Right kidney (tissue), 9 donors: ENCODE measurements at places on chromosomes 1 and 21.

GRCh38 chr1:38169121-38169520 lies 122.5 kb upstream of the POU3F1 start:
- DNase-seq = no peak

GRCh38 chr1:34923490-34923889 lies 6.0 kb downstream of the DLGAP3 start:
- DNase-seq = no peak

DNA sequence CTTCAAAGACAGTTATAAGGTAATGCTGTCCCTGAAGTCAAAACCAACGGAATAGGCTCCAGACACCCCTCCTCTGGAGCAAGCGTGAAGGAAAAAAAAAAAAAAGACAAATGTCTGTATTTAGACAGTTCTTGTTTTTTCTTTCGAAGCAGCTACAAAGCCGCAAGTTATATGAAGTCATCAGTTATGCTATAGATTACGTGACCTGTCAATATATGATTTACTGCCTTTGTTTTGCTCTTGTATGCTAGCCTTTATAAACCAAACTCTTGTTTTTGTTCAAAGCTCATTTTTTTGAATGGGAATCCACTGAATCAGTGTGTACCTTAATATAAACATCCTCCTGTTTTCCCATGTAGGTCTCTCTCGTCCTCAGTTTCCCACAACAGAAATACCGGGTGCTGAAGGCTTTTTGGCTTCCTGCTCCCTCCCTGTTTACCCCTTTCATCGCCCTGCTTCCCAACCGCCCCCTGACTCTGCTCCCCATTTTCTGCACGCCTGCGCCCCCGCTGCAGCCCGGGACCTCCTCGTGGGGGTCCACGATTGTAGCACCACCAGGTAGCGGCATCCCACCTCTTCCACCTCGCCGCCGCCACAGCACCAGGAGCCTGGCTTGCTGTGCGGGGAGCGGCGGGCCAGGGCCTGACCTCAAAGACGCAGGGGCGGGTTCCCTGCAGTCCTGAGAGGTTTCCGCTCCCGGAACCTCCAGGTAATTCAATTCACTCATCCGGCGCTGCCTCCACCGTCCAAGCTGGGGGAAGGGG lies 5.2 kb upstream of the ZNF678 start:
- no peak for DNase-seq

GRCh38 chr1:74395571-74395970 lies 116.8 kb downstream of the LRRC53 start:
- DNase-seq = peak; percentile 35

- DNase-seq = no peak
Observed at GRCh38 chr1:176617881-176618280, 154.9 kb downstream of the PAPPA2 start.

DNA sequence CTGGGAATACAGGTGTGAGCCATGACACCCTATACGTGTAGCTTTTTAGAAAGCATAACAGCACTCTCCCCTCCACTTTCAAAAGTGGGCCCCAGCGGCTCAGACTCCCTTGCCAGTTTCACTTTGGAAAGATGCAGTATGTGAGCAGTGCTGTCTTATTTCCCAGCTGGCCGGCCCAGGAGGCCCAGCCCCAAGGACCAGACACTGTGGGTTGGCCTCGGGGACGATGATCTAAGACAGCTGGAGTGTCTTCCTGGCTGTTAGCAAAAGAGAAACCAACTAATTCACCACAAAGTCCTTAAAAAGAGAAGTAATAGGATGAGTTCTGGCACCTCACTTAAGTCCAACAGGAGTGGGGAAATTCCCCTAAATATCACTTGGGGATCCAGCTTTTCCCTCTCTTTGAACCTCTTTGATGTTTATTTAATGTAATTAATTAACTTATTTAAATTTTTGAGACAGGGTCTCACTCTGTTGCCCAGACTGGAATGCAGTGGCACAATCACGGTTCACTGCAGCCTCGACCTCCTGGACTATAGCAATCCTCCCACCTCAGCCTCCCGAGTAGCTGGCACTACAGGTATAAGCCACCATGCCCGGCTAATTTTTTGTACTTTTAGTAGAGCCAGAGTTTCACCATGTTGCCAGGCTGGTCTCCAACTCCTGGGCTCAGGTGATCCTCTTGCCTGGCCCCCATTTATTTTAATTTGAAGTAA lies 17.6 kb upstream of the CLIC4 start:
- DNase-seq = no peak

DNA sequence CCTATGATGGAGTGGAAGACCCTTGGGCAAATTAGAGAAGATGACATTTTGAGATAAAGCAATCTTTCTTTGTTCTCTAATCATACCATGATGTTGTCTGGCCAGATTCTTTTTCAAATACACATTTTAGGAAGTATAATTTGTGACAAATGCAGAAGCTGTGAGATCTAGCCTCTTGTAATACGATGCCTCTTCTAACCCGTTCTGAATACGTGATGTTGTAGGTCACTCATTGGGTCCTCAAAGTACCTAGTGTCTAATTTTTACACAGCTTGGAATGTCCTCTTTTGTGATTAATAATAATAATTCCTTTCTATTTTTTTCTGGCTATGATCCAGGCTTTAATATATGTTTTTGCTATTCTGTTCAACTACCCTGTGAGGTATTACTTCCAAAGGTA lies 502.7 kb downstream of the NUF2 start:
- DNase-seq = no peak

GRCh38 chr1:43975249-43975961 lies 645 bp downstream of the ATP6V0B start:
- DNase-seq = no peak

GRCh38 chr1:45583666-45584350 lies at the start of gene NASP:
NASP (plus strand) TSS chr1:45584041; CDS start chr1:45584147, 106 bp downstream.
- DNase-seq = peak; percentile 98

DNA sequence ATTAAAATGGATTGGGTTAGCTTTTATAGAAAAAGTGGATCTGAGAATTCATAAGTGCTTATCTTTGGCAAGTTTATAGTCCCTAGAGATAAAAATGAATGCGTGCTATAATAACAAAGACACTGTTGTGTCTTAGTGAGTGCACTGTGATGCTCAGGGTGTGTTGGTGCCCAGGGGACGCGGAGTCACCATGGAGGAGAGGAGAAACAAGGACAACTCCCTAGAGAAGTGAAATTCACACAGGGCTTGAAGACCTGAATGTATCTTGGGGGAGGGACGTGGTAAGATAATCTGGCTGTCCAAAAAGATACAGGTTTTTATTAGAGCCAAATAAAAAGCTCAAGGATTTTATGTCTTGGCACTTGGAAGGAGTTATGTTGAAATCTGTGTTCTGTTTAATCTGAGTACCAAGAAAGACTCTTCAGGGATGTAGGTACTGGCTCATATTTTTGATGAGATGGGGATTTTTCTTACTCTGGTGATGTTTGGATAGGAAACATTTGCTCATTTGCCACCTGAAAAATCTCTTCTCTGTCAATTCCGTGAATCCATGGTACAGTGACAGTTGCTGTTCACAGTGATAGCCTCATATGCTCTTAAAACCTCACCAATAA lies 9.6 kb downstream of the SMYD2 start:
- no peak for DNase-seq

GRCh38 chr1:74160046-74160445 lies 37.9 kb downstream of the LRRIQ3 start:
- no peak for DNase-seq

- DNase-seq = no peak
Observed at GRCh38 chr1:38611664-38612211, 247.8 kb downstream of the RRAGC start.

GRCh38 chr1:245183429-245183828 lies 28.6 kb downstream of the KIF26B start:
- no peak for DNase-seq

- no peak for DNase-seq
Observed at GRCh38 chr1:201394591-201394990, 4.5 kb downstream of the LAD1 start.

- DNase-seq = no peak
Observed at GRCh38 chr1:222931023-222931422, 116.2 kb downstream of the DISP1 start.

- DNase-seq = no peak
Observed at GRCh38 chr1:244497805-244498204, 36.7 kb downstream of the CATSPERE start.

GRCh38 chr1:59978511-59978910 lies 51.9 kb upstream of the CYP2J2 start:
- DNase-seq = no peak

DNA sequence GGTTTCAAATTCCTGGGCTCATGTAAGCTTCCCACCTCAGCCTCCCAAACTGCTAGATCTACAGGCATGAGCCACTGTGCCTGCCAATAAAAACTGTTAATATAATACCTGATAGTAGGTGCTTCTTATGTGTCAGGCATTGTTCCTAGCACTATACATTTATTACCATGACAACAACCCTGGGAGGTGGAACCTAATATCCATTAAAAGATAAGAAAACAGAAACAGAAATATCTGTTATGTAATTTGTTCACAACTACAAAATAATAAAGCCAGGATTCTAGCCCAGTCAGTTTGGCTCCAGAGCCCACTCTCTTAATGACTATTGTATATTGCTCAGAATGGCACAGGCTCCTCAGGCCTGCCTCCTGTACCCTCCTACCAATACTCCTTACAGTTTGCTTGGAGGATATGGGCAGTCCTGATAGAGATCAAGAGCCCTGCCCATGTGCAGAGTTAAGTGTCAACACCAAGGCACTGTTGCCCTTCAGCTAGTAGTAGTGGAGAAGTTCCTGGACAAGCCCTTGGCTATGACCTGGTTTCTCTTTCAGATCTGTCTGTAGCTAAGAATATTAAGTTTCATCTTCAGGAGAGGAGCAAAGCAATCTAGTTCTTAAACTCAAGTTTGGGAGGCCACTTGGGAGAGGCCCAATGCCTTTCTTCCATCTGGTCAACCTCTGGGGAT lies 22.4 kb downstream of the RPL5 start:
- DNase-seq = no peak

- DNase-seq = no peak
Observed at GRCh38 chr1:171754971-171755370, 13.1 kb upstream of the VAMP4 start.

DNA sequence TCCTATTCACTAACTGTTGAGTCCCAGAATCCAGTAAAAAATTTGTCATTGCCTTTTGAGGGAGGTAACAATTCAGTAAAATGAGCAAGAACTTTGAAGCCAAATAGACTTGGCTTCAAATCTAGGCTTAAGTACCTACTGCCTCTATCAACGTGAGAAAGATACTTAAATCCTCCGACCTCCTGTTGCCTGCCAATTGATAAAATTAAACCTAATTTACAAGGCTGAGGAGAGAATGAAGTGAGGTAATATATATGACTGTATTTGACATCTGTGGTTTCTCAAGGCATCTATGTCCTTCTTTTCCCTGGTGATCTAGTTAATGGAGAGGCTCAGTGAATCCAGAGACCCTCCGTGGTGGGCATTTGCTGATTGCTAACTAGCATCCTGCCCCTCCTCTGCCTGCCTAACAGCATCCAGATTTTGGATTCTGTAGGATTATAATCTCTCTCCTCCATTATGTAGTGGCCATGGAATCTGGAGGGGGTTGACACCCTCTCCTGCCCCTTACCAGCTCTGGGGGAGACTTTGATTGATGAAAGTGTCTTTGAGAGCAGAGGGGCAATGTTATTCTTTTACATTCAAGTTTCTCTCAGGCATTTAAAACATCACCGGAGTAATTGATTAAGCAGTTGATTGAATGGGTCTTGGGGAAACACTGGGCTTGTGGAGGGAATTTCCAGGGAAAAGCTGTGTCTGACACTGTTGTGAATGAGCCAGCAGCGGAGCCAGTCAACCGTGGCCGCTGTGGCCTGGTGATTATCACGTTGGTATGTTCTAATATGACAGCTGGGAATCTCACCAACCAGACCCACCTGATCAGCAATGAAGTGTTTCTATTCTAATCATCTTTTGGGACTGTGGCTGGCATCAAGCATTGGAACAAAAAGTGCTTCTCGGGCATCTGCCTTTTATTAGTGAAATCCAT lies 140.7 kb upstream of the FAM78B start:
- DNase-seq = no peak

- no peak for DNase-seq
Observed at GRCh38 chr1:84385347-84385746, 12.9 kb upstream of the DNASE2B start.

GRCh38 chr1:1092894-1093609 lies 18.9 kb upstream of the RNF223 start:
- DNase-seq = no peak

DNA sequence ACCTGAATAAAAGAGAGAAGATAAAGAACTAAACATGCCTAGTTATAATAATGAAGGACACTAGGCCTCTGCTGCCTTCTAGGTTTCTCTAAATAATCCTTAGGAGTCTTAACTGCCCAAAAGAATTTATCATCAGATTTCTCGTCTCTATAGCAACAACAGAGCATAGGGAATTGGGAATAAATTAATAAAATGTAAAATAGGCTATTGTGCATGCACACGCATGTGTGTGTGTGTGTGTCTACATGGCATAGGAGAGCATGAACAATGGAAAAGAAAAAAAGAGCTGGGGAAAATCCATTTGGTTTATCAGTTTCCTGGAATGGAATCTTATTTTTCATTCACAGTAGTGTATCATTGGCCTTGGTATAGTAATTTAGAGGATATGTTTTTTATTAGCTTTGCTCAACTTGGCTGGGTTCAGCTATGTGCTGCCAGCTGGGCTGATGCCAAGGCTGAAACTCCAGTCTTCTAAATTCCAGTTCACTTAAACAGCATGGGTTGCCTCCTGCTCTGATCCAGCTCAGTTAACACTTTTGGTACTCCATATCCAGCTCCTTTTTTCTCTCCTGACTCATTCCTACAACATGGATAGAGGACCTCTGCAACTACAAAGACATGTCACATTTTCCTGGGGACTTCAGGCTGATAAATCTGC lies 80.6 kb upstream of the SLFNL1 start:
- no peak for DNase-seq

DNA sequence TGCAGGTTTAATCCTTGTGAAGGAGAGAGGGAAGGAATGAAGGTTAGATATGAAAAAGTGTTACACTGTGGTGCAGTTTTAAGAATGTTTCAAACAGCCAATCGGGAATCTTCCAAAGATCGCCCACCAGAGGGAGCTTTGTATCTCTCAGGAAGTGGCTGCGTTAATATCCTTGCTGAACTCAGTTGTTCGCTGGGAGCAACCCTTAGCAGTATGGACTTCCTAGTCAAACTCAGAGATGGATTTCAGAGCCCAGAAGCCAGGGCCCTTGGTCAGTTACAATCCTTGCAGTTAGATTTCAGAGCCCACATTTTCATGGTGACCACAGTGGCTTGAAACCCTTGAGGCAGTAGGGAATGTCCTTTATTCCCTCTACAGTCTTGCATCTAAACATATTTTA lies 136.2 kb downstream of the NTNG1 start:
- DNase-seq = peak; percentile 4

GRCh38 chr1:228282329-228283042 lies 74.6 kb downstream of the OBSCN start:
- no peak for DNase-seq
